HT-29 (cell line): ENCODE measurements at places on chromosomes 11 and 22. TPM values are rescaled to one million over a fixed set of nuclear protein-coding genes. Genes with fewer than 3 reads are reported as not detected.

C1QTNF4 gene
- total RNA-seq, result not detected in 2 replicates

KCNJ5 gene
- total RNA-seq, result not detected in 2 replicates

NXPE1 gene
- not detected in 2 replicates for total RNA-seq

P4HA3 gene
- not detected in 2 replicates for total RNA-seq

- no peak for DNase-seq
Observed at GRCh38 chr11:1880746-1881441, 10.8 kb downstream of the PRR33 start.

- no peak for DNase-seq
Observed at GRCh38 chr11:121149116-121149515, 48.1 kb downstream of the TECTA start.

GRCh38 chr22:29541845-29542244 is 11.7 kb downstream of the THOC5 start:
- no peak for DNase-seq

GRCh38 chr22:22870577-22871404 is 16.8 kb upstream of the IGLL5 start:
- peak; percentile 3 for DNase-seq

GRCh38 chr22:31230155-31230870 is 18.2 kb downstream of the LIMK2 start:
- no peak for DNase-seq

DNA sequence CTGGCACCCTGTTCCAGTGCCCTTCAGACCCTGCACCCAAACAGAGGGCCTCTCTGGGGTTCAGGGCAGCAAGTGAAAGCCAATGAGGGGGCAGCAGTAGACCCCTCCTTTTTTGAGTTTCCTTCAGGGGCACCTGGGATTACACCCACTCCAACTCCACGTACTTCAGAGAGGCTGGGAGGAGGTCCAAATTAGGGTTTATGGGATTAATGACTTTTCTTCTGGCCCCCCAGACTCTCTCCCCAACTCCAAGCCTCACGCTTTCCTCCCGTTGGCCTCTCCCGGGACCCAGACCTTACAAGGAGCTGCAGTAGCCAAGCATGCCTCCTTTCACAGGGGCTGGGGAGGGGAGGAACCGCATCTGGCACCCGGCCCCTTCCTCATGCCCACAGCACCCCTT is 101.7 kb downstream of the NECTIN1 start:
- no peak for DNase-seq

GRCh38 chr11:115892016-115892415 is 387.8 kb upstream of the CADM1 start:
- DNase-seq, result no peak

DNA sequence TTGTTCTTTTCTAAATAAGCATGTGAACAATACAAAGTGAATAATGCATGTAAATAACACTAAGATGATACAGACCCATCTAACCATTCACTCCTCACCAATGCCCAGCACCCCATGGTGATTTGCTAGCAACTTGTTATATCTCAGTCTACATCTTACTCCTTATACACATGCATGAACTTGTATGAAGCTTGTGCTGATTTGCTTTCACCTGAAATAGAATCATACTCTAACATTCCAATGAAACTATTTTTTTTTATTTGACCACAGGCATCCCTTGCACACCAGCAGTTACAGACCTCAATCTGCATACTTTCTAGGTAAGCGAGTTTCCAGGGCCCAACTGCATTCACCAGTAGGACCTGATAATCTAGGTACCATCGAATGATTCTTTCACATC is 873.6 kb downstream of the OPCML start:
- no peak for DNase-seq

DNA sequence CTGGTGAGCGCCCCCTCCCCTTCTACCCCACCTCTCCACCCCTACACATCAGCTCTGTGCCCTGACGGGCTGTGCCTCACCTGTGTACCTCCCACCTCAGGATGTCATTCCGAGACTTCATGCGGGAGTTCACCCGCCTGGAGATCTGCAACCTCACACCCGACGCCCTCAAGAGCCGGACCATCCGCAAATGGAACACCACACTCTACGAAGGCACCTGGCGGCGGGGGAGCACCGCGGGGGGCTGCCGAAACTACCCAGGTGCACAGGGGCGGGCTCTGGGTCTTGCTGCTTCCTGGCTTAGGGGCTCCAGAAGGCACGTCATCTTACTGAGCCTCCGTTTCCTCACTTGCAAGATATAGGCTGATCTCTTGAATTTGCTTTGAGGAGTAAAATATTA is 6.8 kb downstream of the CAPN1 start:
- no peak for DNase-seq

GRCh38 chr22:24093855-24094254 is 82.8 kb downstream of the CABIN1 start:
- no peak for DNase-seq

DNA sequence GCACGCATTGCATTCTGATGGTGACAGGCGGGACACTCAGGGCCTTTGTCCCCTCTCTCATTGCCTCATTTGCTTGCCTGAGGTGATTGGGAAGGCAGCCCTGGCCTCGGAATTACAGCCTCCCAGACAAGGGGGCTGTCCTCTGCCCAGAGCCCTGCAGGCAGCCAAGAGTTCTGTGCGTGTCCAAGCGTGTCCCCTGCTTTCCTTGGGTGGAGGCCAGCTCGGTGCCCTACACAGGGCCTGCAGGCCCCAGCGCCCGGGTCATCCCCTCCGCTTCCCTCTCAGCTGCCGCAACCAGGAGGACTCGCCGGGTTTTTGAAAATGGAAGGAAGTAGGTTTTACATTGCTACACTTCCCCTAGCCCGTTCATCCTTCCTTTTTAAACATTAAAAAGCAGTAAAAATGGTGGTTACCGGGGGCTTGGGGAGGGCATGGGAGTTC is 1.9 kb downstream of the GRAMD4 start:
- DNase-seq, result no peak

- DNase-seq, result no peak
Observed at GRCh38 chr11:76859708-76860227, 950 bp upstream of the ACER3 start.

DNA sequence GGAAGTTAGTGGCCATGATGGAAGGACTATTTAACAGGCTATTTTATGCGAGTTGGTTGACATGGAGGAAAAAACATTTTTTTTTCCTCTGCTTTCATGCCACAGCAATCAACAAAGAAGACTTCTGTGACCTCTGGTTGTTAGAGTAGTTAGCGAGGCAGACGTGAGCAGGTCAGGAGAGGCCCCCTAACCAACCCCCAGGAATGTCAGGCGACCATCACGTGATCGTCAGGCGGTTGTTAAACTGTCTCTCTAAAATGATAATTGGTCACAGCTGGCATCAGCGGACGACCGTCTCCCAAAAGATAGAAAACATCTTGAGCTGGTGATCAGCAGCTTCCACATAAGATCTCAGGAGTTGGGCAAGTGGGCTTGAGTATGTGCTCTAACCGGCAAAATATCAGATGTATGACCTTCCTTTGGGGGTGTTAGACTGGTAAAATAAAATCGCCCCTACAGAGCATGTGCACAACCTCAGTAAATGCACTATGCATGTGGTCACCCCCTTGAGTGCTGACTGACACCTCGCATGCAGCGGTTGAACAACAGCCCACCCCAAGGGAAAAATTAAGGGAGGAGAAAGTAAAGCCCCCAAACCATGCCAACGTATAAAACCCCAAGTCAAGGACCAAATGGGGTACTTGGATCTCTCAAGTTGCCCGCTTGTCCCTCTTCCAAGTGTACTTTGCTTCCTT is 20.9 kb upstream of the NARS2 start:
- DNase-seq, result no peak

DNA sequence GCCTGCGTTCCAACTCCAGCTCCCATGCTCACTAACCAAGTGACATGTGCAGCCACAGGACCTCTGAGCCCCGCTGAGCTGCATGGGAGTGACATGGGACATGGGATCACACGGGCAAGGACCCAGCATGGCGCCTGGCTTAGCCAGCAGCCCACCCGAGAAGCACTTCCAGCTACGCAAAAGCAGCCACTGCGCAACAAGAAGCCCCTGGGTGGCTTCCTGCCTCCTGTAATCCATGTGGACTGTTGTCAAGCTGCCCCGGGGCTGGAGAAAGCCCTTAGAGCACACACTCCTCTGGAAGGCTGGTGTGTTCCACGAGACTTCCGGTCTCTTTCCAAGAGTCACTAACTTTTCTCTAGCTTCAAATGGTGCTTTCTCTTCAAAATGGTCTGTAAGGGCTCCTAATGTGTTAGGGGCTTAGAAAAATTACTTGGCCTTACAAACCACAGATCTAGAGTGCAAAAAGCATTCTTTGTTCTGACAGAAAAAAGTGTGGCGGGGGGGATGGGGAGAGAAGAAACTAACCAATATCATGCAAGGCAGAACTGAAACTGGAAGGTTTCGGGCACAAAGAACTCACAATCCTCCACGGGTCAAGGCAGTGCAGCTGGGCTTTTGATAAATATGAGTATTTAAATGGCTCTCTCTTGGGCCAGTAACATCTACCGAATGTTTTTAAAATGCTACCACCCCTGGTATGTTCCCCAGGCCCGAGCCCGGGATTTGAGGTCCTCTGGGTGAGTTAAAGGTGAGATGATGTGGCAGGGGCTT is 5.5 kb downstream of the C11orf24 start:
- no peak for DNase-seq

- peak; percentile 45 for DNase-seq
Observed at GRCh38 chr11:116808262-116809175, 14.6 kb downstream of the APOA4 start.

GRCh38 chr11:35859301-35859700 is 84.6 kb upstream of the LDLRAD3 start:
- DNase-seq, result no peak

DNA sequence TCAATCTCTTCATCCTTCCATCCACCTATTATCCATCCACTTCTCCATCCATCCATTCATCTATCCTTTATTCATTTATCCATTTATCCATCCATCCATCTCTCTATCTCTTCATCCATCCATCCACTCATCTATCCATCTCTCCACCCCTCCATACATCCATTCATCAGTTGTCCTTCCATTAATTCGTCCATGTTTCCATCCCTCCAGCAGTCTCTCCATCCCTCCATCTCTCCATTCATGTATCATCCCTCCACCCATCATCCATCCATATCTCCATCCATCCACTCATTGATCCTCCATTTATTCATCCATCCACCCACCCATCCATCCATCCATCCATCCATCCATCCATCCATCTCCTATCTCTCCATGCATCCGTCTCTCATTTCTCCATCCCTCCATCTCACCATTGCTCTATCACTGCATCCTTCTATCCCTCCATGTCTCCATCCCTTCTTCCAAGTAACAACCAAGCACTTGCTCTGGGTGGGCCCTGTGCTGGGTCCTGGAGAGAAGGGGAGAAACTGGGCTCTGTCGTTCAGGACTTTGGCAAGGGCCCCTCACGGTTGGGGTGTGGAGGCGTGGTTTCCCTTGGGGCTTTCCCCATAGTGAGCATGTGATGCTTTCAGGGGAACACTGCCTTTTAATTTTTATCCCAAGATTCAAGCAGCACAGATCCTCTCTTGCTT is 43.3 kb downstream of the SMIM38 start:
- DNase-seq, result no peak

- DNase-seq, result no peak
Observed at GRCh38 chr11:121448431-121448941, 3.6 kb upstream of the SORL1 start.

GRCh38 chr22:32327596-32328171 is 30.0 kb upstream of the RFPL3 start:
- no peak for DNase-seq

GRCh38 chr22:22228421-22228820 is 16.2 kb upstream of the VPREB1 start:
- DNase-seq, result no peak
